ENCODE measurements at places on chromosomes 2 and 18. TPM values are rescaled to one million over a fixed set of nuclear protein-coding genes. Genes with fewer than 3 reads are reported as not detected.

DNA sequence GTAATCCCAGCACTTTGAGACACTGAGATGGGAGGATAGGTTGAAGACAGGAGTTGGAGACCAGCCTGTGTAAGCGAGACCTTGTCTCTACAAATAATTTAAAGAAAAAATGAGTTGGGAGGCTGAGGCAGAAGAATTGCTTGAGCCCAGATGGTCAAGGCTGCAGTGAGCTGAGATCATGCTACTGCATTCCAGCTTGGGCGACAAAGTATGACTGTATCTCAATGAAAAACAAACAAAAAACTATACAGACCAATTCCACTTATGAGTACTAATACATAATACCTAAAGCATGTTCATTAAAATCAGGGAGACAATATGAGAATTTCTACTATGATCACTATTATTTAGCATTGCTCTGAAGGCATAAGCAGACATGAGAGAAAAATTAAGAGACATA lies 12.6 kb downstream of the RNF149 start:
- DNase-seq, result no peak
- no peaks in the 10 kb centered on the region for H3K27me3 ChIP-seq
- no peaks in the 10 kb centered on the region for H3K36me3 ChIP-seq
- H3K4me3 ChIP-seq, result no peak overlapping the region

DNA sequence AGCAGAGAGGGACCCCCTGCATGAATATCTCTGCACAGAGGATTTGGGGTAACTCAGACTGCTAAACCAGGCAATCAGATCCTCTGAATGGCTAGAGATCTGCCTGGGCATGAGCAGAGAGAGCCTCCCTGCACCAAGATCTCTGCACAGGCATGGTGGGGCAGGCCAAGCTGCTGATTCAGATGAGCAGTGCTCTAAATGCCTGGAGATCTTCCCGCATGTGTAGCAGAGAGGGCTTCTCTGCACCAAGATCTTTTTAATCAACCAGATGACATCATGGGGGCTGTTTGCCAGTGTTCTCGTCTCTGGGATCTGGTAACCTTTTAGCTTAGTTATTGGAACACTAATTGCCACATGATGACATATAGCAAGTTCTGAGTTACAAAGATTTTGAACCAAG lies 301.3 kb upstream of the GALNT5 start:
- no peak for DNase-seq
- no peak overlapping the region for H3K4me3 ChIP-seq
- H3K27ac ChIP-seq, result no peak overlapping the region

GRCh38 chr2:237490009-237490711 lies 3.1 kb downstream of the MLPH start:
- H3K27ac ChIP-seq, result peak overlapping the region; percentile 91
- peak overlapping the region; percentile 76 for H3K4me3 ChIP-seq
- H3K36me3 ChIP-seq, result no peaks in the 10 kb centered on the region
- peaks cover 6% of the 10 kb centered on the region for H3K4me1 ChIP-seq
- DNase-seq, result no peak
- no peaks in the 10 kb centered on the region for H3K27me3 ChIP-seq

DNA sequence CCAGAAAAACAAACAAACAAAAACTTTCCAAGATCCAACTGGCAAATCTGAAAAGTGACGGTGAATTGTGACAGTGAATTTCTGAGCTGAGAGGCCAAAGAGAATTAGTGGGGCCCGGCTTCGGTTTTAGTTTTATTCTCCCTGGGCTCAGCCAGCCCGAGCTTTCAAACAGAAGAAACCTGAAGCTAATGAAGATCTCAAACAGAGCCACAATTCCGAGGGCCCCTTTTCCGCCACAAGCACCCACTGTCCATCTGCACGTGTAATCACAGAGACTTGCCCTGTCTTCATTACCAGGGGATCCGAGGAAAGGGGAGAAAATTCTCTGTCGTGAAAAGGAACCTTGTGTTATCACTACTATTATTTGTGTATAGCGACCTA lies 4.2 kb upstream of the ONECUT2 start:
- H3K4me3 ChIP-seq, result no peak overlapping the region
- no peak for DNase-seq
- no peaks in the 10 kb centered on the region for H3K4me1 ChIP-seq
- H3K36me3 ChIP-seq, result no peaks in the 10 kb centered on the region
- no peak overlapping the region for H3K27ac ChIP-seq

- H3K36me3 ChIP-seq, result no peaks in the 10 kb centered on the region
- H3K4me3 ChIP-seq, result no peak overlapping the region
- no peaks in the 10 kb centered on the region for H3K4me1 ChIP-seq
- H3K27ac ChIP-seq, result peak overlapping the region; percentile 5
- DNase-seq, result no peak
These were observed 121.7 kb upstream of the PPP1CB start for GRCh38 chr2:28629910-28630309.

DNA sequence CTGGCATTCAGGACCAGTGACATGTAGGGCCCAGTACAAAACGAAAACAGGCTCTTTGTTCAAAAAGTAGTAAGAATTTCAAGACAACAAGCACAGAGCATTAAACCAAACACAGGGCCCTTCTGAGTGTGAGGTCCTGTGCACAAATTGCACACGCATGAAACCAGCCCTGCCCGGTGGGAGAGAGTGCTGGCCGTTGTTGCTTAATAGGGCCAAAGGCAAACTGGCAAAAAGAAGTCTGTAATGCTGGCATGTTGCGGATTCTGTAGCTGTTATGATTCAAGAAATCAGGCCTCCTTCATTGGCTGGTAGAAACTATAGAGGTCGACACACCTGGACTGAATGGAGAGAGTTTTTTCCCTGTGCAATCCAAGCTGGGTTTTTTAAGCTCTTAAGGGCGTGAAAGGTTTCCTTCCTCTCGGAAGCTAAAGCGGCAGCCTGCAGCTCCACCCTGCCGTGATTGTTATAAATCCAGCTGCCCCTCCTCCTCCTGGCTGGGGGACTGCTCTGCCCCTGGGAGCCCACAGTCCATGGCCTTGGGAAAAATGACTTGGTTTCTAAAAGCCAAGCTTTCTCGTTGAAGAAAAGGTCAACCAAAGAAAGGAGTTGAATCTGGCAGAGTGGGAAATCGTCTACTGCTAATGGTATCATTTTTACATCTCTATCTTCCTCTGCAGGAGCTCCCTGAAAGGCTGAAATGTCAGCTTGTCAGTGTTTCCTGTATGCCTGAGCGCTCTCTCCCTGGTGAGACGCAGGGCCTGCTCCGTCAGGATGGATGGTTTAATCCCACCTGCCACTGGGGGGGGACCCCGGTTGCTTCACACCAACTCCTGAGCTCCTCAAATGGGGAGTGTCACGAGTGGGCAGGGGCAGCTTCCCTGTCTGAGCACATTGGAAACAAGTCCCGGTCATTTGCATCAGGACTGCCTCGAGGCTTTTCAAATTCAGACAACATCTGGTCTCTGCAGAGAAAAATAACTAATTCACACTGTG lies 143.6 kb downstream of the ALPK2 start:
- DNase-seq, result no peak
- no peaks in the 10 kb centered on the region for H3K27me3 ChIP-seq
- H3K27ac ChIP-seq, result no peak overlapping the region
- no peaks in the 10 kb centered on the region for H3K4me1 ChIP-seq
- no peaks in the 10 kb centered on the region for H3K36me3 ChIP-seq
- H3K4me3 ChIP-seq, result no peak overlapping the region

CRYBA2 gene
- total RNA-seq, result not detected

All from breast epithelium (tissue), 4 donors.